ENCODE measurements at places on chromosomes 13 and 19.

DNA sequence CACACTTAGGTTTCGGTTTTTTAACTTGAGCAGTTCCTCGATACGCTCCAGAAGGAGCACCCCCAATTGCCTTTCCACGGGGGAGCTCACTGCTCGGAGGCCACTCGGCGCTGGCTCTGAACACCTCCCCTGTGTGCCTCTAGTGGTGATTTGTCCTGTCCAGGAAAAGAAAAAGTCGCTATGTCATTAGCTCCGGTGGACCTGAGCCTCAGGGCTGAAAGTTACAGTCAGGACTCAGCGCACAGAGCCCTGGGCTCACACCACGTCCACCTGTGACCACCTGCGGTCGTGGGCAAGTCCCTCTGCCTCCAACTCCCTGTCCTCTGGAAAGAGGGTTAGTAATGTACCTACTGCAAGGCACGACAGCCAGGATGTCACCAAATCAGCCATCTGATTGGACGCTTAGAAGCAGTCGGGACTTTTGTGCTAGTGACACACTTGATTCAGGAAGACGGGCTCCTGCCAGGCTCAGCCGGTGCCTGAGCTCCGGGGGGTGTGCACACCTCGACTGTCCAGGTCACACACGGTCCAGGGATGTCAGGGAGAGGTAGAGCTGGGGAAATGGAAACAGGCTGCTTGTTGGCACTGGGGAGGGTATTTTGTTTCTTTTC, 3.9 kb upstream of the TMPRSS9 start:
- DNase-seq, result no peak

DNA sequence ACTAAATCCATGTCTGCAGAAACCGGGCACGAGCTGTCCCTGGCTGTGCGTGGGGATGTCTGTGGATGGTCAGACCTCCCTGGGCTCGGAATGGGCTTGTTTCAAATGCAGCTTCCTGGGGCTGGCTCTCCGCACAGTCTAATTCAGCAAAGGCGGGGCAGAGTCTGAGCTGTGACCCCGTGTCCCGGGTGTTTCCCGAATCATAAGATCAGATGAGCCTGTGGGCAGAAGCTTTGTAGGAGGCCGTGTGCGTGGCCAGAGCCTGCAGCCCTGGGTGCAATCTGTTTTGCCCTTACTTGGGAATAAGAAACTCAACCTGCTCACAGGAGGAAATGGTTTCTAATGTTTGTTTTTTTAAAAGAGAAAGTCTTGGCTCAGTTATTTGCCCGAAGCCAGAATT, 13.9 kb upstream of the GNA11 start:
- no peak for DNase-seq

DNA sequence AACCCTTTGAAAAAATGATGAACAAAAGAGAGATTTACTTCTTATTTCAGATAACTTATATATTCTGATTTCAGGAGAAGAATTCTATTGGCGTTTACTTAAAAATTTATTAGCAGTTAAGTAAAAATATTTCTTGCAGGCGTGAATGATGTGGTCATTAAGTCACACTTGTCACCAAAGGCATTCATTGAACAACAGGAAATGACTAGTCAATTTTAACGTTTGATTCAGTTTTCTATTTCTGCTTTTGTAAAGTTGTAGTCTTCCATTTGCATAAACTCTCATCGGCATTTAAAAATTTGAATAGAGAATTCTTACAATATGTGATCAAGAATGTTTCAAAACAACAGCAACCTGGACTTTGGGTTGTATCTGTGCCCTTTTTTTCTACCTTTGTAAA, 83.4 kb downstream of the GPR12 start:
- DNase-seq, result no peak

- peak; percentile 46 for DNase-seq
Measured at GRCh38 chr19:13588957-13589833, 82.9 kb upstream of the CACNA1A start.

DNA sequence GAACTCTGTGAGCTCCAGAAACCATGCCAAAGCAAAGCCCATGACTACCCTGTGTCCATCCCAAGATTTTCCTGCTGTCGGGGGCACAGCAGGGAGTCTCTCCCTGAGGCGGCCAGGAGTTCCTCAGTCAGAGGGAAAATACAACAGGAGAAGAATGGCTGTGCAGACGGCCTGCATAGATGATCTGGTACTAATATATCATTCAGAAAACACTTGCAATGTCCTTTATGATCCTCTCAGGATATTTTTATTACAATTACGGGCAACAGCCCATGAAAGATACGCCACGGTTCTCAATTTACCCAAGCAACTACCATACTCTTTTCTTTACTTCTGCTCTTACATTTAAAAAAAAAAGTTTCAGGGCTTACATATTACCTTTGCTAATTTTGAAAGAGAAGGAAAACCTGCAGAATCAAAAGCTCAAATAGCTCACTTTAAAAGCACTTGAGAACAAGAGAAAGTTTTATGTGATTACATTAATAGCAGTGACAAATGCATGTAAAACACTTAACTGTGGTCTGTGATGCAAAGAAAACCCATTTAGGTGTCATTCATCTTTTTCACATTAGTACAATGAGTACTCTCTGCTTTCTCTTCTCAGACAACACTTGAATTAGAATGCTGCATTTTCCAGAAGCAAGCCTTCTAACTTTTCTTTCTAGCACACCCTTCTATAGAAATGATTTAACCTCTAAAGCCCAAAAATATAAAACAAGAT, 460.8 kb downstream of the KLF5 start:
- DNase-seq, result no peak

GRCh38 chr19:42494321-42494720, 34.0 kb downstream of the CEACAM1 start:
- DNase-seq, result no peak

- DNase-seq, result no peak
Measured at GRCh38 chr19:19468424-19469050, 46.8 kb downstream of the TSSK6 start.

DNA sequence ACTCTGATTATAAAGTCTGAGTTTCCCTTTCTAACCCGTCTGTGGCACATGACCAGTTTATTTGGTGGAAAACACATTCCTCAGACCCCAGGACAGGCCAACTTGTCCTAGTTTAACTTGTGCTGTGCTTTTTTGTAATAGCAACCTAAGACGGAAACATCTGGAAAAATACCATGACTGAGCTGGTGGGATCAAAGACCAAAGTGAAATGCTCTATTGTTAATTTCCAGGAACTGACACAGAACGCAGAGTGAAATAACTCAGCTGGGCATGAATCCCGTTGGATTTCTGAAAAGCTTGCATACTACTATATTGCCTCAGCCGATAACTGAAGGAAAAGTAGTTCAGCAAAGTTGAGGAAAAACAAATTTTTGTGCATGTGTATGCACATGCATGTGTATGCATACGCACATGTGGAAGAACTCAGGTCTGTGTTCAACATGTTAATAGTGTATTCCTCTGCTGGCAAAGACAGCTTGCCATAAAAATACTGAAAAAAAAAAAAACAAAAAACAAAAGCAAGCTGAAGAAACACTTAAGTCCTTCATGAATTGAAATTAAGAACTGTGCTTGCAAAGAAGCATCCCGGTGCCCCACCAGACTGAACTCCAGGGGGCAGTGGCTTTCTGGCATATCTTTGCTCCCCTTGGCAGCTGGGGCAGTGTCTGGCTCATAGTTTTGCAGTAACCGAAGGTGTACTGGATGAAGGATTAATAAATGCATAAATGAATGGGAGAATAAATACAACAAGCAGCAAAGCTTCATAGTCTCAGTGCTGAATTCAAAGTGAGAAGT, 187.8 kb downstream of the LHFPL6 start:
- peak; percentile 69 for DNase-seq

- no peak for DNase-seq
Measured at GRCh38 chr13:60355056-60355455, 42.0 kb upstream of the TDRD3 start.

DNA sequence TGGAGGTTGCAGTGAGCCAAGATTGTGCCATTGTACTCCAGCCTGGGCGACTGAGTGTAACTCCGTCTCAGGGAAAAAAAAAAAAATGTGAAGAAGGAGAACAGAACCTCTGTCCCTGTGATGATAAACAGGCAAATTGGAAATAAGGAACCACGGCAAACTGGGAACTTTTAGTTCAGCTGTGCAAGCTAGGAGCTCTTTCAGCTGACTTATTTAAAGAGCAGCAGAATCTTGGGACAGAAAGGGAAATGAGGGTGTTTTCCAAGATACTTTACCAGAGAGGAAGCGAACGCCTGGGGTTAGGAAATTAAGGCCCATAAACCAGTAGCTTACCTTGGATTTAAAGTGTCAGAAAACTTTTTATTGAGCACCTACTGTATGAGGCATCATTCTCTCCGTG, 3.0 kb upstream of the UPF1 start:
- DNase-seq, result no peak

GRCh38 chr13:26011996-26012821, 39.6 kb downstream of the SHISA2 start:
- no peak for DNase-seq

GRCh38 chr13:36706755-36707154, 32.9 kb downstream of the SERTM1 start:
- DNase-seq, result peak; percentile 75

DNA sequence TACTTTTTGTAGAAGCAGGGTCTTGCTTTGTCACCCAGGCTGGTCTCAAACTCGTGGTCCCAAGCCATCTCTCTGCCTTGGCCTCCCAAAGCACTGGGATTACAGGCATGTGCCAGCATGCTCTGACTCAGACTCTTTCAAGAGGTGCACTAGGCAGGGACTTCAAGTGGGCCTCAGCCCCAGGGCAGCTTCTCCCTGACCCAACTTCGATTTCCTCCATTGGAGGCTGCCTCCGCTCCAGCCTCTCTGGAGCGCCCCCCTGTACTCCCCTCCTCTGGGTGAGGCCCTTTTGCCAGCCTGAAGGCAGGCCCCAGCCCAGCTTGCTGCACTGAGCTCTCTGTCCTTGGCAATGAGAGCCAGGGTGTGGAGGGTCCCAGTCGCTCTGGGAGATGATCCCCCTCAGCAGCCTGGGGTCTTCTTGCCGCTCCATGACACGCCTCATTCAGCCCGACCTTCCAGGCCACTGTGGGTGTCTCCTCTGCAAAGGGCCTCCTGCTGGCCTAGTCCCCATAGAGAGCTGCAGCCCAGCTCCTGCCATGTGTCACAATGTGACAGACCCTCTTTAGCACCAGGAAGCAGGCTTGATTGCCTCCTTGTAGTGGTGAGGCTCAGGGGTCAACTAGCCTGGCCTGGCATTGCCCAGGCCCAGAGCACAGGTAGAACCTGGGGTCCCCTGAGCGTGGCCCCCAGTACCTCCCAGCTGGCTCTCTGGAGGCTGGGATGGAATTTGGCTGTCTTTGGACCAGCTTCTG, 16.4 kb downstream of the CARM1 start:
- DNase-seq, result no peak

DNA sequence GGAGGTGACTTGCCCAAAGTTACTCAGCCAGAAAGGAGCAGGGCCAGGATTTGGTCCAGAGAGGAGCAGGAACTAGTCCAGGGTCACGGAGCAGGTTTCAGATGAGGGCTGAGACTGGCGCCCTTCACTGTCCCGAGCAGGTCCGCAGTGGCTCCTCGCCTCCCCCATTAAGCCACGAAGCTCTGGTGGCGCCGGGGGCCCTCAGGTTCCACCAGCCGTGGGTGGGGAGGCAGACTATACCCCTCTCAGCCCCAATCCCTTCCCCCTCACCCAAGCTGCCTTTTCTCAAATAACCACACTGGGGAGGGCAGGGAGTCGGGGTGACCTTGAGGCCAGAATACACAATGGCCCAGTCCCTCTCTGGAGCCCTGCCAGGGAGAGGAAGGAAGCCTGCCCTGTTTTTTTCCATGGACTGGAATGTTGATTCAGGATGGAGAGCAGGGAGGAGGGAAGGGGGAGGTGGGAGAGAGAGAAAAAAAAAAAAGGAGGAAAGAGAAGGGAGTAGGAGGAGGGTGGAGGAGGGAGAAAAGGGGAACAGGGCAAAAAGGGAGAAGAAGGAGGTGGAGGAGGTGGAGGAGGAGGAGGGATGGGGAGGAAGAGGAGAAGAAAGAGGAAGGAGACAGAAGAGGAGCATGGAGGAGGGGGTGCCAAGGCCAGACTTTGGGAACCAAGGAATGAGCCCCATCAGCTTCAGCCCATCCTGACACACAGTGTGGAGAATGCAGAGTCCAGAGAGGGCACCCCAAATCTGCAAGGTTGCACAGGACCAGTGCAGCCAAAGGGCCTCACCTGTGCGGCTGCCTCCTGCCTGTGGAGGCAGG, 19.7 kb downstream of the CEACAM16 start:
- peak; percentile 40 for DNase-seq

- no peak for DNase-seq
Measured at GRCh38 chr13:94053986-94054593, 425.4 kb downstream of the DCT start.
